Omental fat pad (tissue), 4 donors: ENCODE measurements at places on chromosomes 16 and 17. TPM values are rescaled to one million over a fixed set of nuclear protein-coding genes. Genes with fewer than 3 reads are reported as not detected.
A peak's percentile ranks its signal among the peaks of the same experiment; 100 is the strongest.

ZP2 gene
- not detected for total RNA-seq

FA2H gene
- total RNA-seq: not detected

DNA sequence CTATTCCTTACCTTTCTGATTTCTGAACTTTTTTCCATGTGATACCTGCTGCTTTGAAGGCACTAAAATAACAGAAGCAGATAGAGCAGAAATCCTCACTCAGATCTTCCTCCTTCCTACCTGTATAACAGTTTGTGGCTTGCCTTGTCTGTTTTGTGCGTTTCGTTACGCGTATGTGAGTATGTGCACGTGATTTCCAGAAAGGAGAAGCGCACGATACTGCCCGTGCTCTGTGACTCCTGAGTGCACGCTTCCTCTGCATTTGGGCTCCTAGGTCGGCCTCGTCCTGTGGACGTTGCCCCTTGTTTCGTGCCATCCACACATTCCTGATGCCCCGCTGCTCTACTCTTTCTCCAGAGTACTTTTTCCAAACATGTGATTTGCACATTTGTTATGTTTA lies 4.1 kb downstream of the COX4I1 start:
- no peak for DNase-seq

PMP22 gene
- total RNA-seq: 387 TPM

TBC1D3L gene
- 13.9 TPM for total RNA-seq

TMEM100 gene
- 15.1 TPM for total RNA-seq

GJD3 gene
- total RNA-seq: 2.0 TPM

- no peak for DNase-seq
Measured at GRCh38 chr17:33228548-33228947, 64.5 kb downstream of the ASIC2 start.

KCNAB3 gene
- total RNA-seq: 2.3 TPM

DNA sequence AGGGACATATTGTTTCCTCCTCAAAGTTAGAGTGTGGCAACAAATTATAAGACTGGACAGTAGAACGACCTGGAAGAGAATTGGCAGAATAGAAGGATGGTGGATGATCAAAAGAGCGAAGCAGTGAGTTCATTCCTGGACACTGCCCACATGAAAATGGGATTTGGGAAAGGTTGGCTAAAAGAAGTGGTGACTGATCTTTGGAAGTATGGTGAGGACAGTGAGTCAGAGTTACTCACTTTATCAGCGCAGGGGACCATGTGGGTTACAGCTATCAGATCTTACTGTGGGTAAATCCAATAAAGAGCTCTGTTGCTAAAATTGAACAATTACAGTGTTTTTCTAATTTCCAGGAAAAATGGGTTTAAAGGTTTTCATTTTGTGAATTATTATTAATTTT lies 2.7 kb upstream of the TANC2 start:
- DNase-seq: no peak

KRT15 gene
- 2.5 TPM for total RNA-seq

DNA sequence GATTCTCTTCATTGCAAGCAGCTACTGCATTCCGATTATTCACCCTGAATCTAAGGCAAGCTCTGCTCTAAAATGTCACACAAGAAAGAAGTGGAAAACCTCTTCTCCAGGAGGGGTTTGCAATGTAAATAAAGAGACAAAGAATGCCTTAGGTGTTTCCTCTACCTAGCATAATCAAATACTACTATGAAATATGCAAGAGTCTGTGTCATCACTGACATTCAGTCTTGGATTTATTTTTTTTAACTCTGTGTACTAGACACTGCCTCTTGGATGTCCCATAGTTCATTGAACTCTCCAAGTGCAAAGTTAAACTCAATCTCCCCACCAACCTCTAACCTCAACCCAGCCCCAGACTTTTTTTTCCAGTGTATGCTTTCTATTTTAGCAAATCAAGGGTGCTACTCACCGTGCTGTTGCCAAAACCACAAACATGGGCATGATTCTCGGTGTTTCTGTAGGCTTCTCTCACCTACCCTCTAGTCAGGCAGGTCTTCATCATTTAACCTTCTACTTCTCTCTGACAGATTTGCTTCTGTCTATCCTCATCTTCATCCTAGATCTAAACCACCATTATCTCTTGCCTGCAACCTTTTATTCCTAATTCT lies 329.1 kb downstream of the CDH13 start:
- DNase-seq: no peak

DNA sequence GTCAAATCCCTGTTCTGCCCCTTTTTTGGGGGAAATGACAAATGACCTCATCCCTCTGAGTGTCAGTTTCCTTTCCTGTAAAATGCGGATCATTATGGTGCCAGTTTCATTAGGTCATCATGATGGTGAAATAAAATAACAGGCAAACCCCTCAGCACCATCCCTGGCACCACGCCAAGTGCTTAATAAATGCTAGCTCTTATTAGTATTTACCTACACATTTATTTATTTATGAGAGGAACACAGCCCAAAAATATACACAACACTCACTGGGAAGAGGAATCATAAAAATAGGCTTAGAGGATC lies 28.6 kb upstream of the GPRC5B start:
- DNase-seq: no peak

DNA sequence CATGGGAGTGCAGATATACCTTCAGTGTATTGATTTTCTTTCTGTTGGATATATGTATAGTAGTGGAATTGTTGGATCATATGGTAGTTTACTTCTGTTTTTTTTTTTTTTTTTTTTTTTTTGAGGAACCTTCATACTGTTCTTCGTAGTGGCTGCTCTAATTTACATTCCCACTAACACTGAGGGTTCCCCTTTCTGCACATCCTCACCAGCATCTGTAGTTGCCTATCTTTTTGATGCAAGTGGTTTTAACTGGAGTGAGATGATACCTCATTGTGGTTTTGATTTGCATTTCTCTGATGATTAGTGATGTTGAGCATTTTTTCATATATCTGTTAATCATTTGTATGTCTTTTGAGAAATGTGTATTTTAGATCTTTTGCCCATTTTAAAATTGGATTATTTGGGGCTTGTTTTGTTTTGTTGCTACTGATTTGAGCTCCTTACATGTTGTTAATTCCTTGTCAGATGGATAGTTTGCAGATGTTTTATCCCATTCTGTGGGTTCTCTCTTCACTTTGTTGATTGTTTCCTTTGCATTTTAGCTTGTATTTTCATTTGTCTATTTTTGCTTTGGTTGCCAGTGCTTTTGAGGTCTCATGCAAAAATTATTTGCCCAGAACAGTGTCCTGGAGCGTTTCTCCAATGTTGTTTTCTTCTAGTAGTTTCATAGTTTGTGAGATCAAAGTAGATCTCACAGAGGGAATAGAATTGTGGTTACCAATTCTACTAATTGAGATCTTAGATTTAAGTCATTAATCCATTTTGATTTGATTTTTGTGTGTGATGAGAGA lies 25.0 kb upstream of the BCAS3 start:
- DNase-seq: no peak

DNA sequence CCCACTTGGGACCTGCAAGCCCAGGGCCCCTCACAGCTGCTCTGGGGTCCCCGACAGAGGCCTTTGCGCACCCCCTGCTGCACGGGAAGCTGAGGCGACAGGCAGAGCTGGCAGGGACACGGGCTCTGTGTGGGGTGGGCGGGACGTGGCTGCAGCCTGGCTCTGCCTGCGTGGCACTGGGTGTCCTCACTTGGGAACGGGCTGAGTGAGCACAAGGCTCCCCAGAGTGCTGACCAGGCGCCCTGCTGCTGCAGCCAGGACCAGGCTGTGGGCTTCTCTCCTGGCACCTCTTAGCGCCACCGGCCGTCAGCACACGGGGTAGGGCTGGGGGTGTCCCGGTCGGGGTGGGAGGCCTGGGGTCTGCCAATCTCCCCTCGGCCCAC lies 6.6 kb downstream of the C1QTNF8 start:
- no peak for DNase-seq

GRCh38 chr17:59513934-59514841 lies 51.2 kb upstream of the DHX40 start:
- peak; percentile 73 for DNase-seq

C1QBP gene
- 92.2 TPM for total RNA-seq

WNT9B gene
- total RNA-seq: 1.5 TPM
